ENCODE measurements at places on chromosomes 2 and 18.
A peak's percentile ranks its signal among the peaks of the same experiment; 100 is the strongest.

DNA sequence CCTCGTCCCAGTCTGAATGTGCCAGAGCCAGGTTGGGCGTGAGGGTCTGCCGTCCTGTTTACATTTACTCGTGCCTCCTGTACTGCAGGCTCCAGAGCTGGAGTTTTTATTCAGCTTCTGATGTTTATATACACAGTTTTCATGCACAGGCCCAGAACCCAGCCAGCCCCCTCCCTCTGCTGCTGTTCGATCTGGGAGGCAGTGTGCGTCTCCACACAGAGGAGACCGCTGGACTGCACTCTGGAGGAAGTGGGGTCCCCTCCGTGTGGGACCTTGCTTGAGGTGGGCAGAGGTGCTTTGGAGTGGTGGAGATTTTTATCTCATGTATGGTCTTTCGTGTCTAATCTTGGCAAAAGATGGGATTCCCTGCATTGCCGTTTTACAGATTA is 90.6 kb downstream of the GLI2 start:
- no peak for DNase-seq

DNA sequence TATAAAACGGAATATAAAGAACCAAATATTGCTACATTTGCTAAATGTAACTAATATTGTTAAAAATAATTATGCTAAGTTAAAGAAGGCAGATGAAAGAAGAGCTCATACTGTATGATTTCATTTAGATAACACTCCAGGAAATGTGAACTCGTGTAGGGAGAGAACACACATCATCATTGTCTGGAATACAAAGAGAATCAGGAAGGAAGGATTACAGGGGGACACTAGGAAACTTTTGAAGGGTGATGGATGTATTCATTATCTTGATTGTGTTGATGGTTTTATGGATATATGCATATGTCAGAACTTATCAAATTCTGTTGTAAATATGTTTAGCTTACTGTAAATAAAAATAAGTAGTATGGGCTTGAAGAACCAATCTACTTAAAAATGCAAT is 104.1 kb upstream of the TRIB2 start:
- no peak for DNase-seq

- DNase-seq, result peak; percentile 10
Observed at GRCh38 chr2:207341804-207342203, 176.1 kb upstream of the KLF7 start.

DNA sequence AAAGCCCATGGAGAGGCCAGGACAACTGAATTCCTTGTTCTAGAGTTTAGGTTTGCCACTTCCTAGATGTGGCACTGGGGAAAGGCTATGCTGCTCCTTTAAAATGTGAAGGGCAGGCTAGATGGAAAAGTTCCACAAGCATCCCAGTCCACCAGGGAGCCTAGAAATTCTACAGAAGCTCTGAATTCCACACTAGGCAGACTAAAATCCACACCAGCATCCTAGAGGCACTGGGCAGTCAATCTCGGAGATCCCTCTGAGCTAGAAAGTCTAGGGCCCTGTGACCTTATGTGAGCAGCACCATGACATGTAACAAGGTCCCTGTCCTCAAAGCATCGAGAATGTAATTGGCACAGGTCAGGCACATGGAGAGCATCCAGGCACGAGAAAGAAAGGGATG is 71.5 kb downstream of the LYPD1 start:
- DNase-seq, result no peak

GRCh38 chr2:229869226-229869625 is 52.6 kb downstream of the TRIP12 start:
- DNase-seq, result peak; percentile 21

DNA sequence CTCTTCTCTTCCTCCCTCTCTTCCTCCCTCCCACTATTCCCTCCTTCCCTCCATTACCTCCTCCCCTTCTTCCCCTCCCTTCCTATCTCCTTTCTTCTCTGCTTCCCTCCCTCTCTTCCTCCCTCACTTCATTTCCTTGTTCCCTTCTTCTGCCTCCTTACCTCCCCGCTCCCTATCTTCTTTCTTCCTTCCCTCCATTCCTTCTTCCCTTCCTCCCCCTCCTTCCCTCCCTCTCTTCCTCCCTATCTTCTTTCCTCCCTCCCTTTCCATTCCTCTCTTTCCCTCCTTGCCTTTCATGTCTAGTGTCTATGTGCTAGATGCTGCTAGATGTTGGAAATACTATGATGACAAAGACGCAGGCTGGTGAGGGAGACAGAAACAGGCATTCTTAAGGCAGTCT is 246.0 kb downstream of the TDRD15 start:
- no peak for DNase-seq

DNA sequence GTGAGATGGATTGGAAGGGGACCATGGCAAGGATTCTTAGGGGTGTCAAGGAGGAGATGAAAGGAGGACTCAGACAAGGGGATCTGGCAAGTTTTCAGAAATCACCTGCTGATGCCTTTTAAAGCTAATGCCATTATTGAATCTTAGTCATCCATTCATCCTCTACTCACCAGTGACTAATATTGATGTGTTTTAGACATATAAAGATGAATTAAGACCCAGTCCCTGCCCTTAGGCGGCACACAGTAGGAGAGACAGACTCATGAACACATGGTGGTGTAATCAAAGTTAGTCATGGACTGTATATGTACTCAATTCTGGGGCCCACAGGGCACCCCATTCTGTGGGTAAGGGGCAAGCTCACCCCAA is 56.5 kb upstream of the ATL2 start:
- DNase-seq, result no peak

GRCh38 chr2:1714291-1715064 is 29.8 kb downstream of the PXDN start:
- no peak for DNase-seq

DNA sequence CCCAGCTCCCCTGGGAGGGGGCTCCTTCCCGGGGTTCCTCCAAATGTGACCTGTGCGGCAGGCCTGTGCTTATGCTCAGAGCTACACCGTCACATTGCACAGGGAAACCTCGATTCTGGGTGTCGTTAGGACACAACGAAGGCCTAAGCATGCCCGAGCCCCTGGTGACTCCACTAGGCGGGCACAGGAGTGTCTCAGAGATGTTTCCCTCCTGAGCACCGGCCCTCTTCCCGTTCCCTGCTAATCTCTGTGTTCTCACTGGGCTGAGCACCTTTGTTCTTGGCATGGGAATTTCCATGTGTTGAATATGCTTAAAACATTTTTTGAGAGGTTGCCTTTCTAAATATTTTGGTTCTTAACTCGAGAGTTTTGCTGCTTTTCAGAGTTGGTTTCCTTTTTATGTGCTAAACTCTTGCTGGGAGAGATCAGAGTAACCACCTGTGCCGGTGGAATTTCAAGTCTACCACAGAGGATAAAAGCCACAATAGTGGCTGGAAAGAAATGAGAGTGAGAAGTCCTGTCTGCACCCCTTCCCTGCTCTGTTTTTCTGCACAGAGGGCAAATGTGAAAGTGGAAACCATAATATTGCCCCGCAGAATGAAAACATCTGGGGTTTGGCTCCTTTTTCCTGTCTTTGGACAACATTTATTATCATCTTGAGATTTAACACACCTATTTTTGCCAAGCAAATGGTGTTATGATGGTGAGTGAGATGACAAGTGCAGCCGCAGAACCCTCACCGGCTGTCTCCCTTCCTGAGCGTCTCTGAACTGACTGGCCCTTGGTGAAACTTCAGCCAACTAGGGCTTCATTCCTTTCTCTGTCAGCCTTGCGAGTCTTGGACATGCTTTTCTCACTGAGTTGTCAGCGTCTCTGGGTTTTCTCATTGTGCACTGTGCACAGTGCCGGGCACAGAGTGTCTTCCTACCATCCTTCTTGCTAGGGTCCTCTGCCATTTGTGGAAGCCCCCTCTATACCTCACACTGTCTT is 154.1 kb downstream of the VAPA start:
- DNase-seq, result no peak

DNA sequence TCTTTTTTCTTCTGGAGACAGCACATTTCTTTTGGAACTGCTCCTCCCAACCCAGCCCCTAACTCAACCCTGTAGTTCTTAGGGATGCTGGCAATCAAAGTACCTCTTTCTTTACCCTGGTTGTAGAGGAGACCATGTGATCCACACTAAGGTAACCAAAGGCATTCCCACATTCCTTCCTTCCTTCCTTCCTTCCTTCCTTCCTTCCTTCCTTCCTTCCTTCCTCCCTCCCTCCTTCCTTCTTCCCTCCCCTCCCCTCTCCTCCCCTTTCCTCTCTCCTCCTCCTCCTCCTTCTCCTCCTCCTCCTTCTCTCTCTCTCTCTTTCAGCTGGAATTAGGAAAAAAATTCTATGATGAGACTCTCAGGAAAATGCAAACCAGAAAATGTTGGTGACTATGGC is 13.8 kb upstream of the RAPH1 start:
- DNase-seq, result no peak

DNA sequence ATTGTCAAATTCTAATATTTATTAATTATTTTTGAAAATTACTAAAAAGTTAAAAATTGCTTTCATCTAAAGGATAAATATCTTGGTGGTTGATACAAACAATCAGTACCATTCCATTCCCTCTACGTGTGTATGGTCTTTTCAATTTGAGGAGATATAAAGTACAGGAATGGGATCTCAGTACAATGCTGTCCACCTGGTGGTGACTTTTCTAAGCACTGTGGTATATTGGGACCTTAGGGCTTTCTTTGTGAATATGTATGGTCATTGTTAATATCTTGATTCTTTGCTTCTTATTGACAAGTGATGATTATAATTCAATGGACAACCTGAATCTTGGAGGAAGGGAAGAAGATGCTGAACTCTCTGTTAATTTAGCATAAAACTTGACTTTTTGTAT is 83.1 kb downstream of the NBEAL1 start:
- peak; percentile 21 for DNase-seq

DNA sequence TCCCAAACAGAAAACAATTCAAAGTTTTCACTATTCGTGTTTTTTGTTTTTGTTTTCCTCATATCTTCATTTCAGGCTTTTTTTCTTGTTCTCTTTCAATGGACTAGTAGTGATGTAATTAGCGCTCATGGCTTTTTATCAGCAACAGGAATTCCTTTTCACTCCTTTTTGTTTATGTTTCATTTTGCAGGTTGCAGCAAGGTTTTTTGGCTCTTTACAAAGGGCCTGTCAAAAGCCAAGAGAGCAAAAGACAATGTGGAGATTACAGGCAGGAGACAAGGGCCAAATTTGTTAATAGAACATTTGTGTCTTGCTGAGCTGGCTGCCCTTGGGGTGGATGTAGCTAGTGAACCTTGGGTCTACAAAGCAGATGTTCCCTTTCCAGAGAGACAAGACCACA is 467.4 kb upstream of the CDH20 start:
- no peak for DNase-seq

DNA sequence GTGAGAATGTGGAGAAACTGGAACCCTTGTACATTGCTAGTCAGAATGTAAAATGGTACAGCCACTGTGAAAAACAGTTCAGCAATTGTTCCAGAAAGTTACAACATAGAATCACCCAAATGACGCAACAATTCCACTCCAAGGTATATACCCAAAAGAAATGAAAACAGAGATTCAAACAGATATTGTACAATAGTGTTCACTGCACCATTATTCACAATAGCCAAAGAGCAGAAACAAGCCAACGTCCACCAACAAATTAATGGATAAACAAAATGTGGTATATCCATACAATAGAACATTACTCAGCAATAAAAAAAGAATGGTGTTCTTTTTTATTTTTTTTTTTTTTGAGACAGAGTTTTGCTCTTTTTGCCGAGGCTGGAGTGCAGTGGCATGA is 10.9 kb downstream of the CLASP1 start:
- DNase-seq, result no peak

- no peak for DNase-seq
Observed at GRCh38 chr2:55224761-55225261, 7.3 kb downstream of the CLHC1 start.

GRCh38 chr2:182824056-182824766 is 42.2 kb downstream of the FRZB start:
- peak; percentile 50 for DNase-seq

DNA sequence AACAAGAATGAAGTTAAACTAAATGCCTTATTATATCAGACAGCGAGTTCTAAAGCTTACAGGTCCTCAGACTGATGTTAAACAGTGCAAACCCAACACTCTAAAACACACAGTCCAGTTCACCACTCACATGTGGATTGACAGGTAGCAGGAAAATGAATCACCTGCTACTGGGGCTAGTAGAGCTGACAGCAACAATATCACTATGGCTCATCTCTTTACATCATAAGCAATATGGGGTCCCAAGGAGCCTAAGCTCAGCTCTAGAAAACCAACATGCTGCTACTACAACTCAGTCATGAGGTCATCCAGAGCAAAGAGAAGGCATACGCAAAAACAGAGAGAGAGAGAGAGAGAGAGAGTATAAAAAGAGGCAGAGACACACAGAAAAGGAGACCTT is 145.4 kb downstream of the NBAS start:
- DNase-seq, result no peak

DNA sequence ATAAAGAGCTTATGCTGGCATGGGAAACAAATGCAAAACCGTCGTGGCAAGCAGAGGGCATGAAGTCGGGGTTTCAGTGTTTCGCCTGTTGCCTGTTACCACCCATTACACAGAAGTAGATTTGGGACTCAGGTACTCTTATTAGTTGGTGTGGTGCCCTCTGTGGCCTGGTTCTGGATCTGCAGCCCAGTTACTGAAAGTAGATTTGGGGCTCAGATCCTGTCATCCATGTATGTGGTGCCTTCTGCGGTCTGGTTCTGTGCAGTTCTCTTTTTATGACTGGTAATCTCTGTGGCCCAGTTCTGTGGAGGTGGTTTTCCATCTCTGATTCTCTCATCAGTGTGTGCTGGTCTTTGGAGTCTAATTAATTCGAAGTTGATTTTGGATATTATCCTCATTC is 45.2 kb downstream of the ADNP2 start:
- DNase-seq, result peak; percentile 63

DNA sequence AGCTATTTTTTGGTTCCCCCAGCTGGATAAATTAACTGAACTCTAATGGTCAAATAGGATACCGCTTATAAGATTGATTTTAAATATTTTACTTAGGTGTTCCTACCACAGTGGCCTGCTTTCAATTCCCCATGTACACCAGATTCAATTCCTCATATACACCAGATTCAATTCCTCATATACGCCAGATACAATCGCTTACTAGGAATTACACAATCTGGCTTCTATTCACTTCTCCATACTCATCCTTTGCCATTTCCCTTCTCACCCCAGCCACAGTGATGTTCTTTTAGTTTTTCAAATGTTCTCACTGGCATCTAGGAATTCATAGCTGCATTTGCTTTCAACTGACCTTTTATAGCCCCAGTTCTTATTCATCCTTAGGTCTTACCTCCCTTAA is 66.5 kb downstream of the SLC40A1 start:
- no peak for DNase-seq

- peak; percentile 8 for DNase-seq
Observed at GRCh38 chr2:122368576-122369243, 613.3 kb downstream of the TSN start.

Data from NCI-H1417 (cell line).